ENCODE measurements at places on chromosomes 5 and 9.

DNA sequence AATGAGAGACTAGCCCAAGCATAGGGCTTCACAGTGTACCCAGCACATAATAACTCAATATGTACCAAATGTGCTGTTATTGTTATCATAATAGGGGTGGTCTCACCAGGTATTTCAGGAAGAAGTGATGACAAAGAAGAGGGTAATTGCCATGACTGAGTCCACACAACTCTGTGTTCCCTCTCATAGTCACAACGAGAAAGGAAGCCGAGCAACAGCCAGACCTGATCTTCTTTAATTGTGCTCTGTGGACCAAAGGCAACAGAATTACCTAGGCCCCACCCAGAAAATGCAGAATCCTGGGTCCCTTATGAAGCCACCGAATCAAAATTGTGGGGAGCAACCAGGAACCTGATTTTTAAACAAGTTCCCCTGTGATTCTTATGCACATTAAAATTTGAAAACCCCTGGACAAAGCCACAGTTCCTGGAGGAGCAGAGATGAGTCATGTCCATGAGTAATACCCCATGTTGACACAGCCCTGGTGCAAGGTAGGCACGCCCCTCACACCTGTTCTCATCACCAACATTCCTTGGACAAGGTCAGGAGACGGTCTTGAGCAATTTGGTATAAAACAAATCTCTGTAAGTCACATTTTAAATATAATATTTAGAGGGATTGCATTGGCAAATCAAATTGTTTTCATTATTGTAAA lies 5.2 kb downstream of the FGF1 start:
- DNase-seq: no peak

DNA sequence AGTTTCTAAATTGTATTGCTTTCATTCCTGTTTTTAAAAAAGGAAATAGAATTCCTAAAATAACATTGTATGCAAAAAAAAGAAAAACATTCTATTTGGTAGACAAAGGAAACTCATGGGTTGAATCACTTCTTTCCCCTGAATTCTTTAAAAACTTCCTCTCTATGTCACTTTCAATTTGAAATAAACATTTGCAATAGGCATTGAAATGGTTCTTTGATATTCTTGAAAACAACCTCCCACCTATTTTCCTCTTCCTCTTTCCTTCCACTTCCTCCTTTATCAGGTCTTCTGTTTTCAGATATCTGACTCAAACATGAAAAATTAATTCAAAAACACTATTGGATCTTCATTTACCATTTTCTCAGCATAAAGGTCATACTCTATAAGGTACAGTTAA lies 442.0 kb upstream of the MEF2C start:
- DNase-seq: no peak

- DNase-seq: no peak
Observed at GRCh38 chr9:137486141-137486490, 27.0 kb upstream of the NSMF start.

DNA sequence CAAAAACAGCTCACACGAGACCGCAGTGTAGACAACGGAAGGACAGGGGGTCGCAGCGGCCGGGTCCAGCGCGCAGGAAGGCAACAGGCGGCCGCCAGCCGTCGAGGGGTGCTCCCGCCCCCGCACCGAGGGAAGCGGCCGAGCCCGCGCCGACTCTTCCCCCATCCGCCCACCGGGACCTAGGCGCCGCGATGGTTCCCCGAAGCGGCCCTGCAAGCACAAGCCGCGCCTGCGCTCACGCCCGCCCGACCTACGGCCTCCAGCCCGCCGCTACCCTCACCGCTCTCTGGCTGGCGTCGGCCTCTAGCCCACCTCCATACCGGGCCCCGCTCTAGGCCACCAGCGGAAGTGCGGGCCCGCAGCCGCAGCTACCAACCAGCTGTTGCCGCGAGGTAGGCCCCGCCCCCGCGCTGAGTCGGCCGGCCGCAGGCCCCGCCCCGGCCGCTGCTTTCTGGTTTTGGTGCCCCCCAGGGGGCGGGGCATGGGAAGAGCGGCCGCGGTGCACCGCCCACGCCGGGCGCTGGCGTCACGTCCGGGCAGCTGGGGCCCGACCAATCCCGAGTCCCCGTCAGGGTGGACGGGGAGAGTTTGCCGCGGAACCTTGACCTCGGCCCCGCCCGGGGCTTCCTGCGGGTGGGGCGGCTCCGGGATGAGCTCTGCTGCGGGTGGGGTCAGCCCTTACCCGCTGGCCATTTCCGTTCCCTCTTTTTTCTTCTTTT lies at the start of gene SETX:
Gene SETX (minus strand): TSS at position 350 of the 719 bp plus-strand sequence. CDS start 5,558 bp downstream, outside the sequence.
- peak; percentile 99 for DNase-seq

DNA sequence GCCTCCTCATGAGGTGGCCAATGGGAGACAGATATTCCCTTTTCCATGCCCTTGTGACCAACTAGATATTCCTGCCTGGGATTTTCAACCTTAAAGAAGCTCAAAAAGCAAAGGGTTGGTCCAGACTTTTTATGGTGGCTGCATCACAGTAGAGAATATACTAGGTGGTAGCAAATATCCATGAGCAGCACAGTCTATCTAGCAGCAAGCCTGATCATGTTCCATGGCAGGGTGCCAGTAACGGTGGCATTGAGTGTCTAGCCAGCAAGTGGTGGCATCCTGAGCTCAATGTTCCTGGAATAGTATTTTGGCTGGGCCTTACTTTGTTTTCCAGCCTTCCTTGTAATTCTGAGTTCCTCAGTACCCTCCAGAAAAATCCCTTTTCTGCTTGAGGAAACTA lies 25.8 kb downstream of the CDC25C start:
- DNase-seq: no peak

DNA sequence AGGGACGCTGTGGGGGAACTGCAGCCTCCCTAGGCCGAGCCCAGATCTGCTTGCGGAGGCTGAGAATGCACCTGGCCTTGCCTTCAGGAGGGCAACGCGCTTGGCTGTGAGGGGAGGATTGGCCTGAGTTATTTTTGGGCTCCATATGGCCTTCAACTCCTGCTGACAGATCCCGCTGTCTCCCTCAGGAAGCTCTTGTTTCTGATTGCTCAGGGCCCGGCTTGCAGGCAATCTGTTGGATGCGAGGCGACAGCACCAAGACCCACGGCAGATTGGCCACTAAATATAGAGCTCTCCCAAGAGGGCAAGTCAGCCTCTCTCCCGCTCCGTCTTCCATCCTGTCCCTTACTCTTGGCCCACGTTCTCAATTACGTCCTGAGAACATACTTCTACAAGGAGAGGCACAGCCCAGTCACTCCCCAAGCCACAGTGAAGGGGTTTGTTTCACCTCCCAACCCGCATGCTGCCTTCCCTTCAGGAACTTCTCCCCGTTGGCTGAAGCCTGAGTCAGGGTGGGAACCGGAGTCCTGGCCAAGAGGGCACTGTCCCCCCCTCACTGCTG lies 53.6 kb downstream of the RASGEF1C start:
- DNase-seq: no peak

DNA sequence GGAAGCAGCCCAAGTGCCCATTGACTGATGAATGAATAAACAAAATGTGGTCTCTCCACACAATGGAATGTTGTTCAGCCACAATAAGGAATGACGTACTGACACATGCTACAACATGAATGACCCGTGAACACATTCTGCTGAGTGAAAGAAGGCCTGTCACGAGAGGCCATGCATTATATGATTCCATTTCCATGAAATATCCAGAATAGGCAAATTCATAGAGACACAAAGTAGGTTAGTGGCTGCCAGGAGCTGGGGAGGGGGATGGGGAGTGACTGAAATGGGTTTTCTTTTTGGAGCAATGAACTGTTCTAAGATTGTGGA lies 41.4 kb downstream of the BICD2 start:
- DNase-seq: no peak

- no peak for DNase-seq
Observed at GRCh38 chr5:115429345-115429940, 115.1 kb downstream of the FEM1C start.
